ENCODE measurements at places on chromosomes 6 and 20.

DNA sequence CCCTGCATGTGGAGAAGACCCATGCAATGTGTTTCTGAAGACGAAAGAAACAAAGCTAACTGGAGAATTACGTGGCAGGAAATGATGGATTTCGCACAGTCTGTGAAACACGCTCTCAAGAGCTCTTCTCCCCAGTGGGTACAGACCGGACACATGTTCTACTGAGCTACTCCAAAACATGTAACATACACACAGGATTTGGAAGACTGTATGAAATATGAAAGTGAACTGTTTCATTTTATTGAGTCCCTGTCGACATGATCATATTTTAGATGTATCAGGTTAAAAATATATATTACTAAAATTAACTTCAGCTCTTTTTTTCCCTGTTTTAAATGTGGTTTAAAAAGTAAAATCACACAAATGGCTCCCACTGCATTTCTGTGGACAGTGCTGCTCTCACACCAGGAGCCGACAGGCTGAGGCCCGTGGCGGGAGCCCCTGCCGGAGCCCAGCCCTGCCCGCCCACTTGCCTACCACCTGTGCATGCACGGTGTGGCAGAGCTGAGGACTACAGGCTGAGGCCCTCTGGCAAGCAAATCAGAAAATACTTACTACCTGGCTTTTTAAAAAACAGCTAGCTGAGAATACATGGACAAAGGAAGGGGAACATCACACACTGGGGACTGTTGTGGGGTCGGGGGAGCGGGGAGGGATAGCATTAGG, 58.9 kb upstream of the NXT1 start:
- DNase-seq: no peak

DNA sequence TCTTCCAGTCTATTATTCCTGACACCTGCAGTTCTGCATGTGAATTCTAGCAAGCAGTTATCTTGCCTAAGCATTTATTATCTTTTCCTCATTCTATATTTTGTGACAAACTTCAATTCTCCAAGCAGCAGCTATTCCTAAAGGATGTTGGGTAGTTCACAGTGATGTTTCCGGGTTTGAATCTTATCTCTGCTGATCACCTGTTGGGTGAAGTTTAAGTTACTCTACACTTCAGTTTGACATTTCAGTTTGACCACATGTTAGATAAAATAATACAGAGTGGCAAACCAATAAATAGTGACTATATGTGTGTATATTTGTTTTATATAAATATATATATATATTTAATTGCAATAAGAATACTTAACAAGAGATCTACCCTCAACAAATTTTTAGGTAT, 168.6 kb downstream of the ADGRG6 start:
- no peak for DNase-seq

- no peak for DNase-seq
Observed at GRCh38 chr6:131575834-131576478, 2.9 kb downstream of the ARG1 start.

- no peak for DNase-seq
Observed at GRCh38 chr6:106628658-106629102, 618 bp downstream of the RTN4IP1 start.

GRCh38 chr6:90238496-90239266, 58.0 kb downstream of the BACH2 start:
- no peak for DNase-seq

DNA sequence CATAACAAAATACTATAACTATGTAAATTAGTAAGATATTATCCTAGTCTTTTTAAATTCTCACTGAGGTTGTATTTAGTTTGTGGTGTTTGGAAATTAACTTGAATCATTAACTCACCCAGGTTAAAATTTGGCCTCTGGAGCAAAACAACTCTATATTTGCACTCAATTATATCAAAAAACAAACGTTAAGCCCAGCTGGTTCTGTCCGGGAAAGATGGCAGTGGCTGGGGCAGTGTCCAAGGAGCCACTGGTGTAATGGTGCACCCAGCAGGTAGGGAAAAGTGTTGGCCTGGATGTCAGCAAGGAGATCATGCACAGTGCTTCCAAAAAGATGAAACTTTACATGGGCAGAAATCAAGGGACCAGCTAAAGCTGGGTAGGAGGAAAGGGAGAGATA, 285.3 kb upstream of the CITED2 start:
- DNase-seq: no peak

GRCh38 chr6:101537753-101538316, 144.3 kb downstream of the GRIK2 start:
- no peak for DNase-seq

DNA sequence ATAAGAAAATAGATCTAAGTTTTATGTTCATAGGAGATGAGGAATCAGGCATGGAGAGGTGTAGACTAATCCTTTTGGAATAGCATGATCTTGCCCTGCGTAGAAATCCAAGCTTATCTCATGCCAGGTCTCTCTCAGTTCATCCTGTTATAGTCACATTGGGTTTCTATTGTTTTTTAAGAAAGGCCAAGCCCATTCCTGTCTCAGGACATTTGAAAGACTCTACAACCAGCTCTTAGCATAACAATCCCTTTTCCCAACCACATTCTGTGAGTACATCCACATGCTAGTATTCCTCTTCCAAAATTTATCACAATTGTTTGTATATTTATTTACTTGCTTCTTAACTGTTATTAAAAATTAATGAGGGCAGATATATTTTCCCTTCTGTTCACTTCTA, 130.3 kb downstream of the MMUT start:
- no peak for DNase-seq

- no peak for DNase-seq
Observed at GRCh38 chr6:106055489-106055888, 30.6 kb upstream of the PRDM1 start.

GRCh38 chr6:28597217-28597835, 71.6 kb downstream of the GPX5 start:
- no peak for DNase-seq

GRCh38 chr20:41618807-41619311, 682 bp upstream of the CHD6 start:
- DNase-seq: peak; percentile 23

- DNase-seq: no peak
Observed at GRCh38 chr6:101178748-101179147, 214.8 kb upstream of the GRIK2 start.

DNA sequence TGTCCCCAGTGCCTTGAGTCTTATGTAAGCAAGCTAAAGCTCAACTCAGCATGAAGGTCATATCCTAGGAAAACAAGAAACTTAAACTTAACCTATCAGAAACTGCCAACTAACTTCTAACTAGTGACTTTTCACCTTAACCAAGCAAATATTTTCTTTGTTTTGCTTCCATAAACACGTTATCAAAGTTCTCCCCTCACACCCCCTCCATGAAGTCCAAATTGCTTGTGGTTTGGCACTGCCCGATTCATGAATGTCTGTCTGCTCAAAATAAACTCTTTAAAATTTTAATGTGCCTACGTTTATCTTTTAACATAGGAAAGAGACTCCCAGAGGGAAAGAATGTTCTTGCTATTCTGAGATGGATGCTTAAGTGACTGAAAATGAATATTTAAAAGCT, 34.9 kb downstream of the GSTA2 start:
- no peak for DNase-seq

- DNase-seq: no peak
Observed at GRCh38 chr20:47257771-47258170, 98.7 kb downstream of the ZMYND8 start.

DNA sequence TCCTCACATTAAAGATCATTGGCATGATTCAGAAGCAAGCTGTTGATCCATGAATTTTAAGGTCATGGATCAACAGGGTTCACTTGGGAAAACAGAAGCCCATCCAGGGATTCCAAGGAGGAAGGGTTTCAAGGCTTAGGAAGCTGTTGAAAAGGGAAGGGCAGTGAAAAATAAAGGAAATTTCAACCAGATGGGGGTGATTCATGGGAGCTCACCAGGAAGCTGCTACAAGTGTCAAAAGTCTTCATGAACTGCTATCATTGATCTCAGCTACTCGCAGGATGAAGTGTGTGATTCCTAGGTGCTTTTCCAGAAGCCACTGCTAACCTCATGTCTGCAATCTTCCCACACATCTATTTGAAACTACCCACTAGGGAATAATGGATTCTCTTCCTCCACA, 26.2 kb downstream of the ADTRP start:
- DNase-seq: no peak

DNA sequence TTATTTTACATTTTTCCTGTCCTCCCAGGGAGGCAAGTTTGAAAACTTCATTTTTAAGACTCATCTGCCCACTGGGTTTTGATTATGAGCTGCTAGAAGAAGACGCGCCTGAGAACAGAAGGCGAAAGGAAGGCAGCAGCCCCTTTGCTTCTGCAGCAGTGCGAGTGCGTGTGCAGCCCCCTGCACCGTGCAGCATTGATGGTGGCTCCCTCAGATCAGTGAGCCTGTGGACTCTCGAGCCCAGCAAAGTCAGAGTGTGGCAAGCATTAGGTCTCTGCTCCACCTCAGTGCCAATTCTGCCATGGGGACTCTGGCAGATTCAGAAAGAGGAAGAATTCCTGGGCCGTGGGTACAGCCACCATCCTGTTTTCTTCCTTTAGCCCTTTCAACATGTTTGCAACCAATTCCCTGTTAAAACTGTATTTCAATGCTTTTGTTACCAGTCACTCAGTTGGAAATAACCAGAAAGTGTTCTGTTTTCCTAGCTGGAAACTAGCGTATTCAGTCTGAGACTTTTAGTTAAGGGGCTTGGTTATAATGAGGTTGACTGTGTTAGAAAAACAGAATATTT, 134.8 kb upstream of the OGFRL1 start:
- DNase-seq: no peak

- peak; percentile 63 for DNase-seq
Observed at GRCh38 chr6:35449287-35449881, 2.8 kb upstream of the FANCE start.

GRCh38 chr6:47016909-47017308, 25.2 kb downstream of the ADGRF1 start:
- DNase-seq: no peak

DNA sequence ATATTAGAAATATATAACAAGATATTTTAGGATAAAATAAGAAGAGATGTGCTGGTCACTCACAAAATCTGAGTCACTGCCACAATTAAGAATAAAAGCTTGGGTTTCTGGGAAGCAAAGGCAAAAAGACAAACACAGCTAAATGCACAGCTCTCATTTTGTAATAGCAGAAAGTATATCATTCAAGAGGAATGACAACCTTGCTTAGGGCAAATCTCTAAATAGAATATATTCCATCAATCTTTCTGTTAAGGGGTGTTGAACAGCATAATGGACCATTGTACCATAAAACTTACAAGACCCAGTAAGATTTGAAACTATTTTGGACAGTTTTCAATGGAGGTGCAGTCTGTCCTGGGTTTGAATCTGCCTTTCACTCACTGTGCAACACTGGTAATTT, 464.9 kb upstream of the SOX4 start:
- DNase-seq: no peak

GRCh38 chr6:149293244-149293643, 24.3 kb upstream of the TAB2 start:
- no peak for DNase-seq

- DNase-seq: no peak
Observed at GRCh38 chr6:169803816-169804340, 52.5 kb downstream of the ERMARD start.

DNA sequence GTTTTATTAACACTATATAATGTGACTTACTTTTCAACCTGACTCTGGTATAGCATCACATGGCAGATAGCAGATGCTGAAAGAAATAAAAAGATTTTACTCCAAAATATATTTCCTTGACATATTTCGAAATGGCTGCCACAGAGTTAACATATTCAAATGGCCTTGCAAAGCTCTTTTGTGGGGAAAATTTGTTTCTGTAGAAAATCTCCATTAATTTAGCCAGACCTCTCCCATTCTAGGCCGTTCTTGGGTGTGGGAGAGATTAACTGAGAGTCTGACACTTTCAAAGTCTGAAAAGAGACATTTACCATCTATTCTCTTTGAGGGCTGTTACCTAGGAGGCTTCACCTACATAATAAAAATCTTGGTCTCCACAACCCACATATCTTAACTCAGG, 217.2 kb downstream of the OTOR start:
- no peak for DNase-seq

- peak; percentile 34 for DNase-seq
Observed at GRCh38 chr6:166707045-166707444, 80.0 kb upstream of the RPS6KA2 start.

DNA sequence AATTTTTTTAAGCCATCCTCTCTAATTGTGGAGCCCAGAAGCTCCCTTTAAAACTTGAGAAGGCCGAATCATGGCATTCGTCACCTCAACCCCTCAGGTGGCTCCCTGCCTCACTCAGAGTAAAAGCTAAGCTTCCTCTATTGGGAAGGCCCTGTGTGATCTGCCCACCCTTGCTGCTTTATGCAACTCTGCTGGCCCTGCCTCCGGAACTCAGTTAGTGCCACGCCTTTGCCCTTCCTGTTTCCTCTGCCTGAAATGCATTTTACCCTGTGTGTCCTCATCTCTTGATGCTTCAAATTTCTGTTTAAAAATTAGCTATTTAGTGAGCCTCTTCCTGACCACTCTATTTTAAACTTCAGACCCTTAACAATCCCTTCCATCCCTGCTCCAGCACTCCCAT, 5.7 kb downstream of the PACRG start:
- DNase-seq: no peak

DNA sequence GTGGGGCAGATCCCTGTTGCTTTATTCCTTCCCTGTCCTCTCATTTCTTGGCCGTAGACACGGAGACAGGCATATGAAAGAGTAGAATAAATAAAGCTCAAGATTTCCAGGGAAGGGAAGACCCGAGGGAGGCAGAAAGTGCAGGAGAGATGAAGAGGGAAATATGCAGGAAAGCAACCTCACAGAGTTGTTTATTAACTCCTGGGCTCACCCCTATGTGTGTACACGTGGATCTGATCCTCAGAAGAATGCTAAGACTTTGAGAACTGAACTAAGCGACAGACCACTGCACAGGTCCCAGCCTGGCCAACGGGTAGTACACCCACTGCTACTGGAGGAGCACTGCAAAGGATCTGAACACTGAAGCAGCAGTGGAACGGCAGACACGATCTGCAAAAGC, 156.2 kb downstream of the KIF16B start:
- DNase-seq: no peak

GRCh38 chr6:16837217-16837972, 76.1 kb upstream of the ATXN1 start:
- no peak for DNase-seq

- DNase-seq: no peak
Observed at GRCh38 chr20:23061734-23062561, 12.5 kb upstream of the THBD start.

DNA sequence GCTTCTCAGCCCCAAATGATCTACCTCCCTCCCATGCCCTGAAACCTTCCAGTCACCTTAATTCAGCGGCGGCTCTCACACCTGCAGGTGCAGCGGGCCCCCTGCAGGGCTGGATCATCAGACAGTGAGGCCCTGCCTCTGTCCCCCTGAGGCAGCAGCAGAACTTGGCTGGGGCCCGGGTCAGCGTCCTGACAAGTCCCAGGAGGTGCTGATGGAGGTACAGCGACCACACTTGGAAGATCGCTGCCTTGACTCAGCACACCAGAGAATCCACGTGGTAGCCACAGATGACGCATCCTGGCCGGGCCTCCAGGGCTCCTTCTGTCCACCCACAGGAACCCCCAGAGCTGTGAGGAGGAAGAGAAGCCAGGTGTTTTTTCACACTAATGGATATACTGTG, 116.4 kb upstream of the THBS2 start:
- DNase-seq: no peak
